Activated CD8-positive, alpha-beta memory T cell treated with anti-CD3 and anti-CD28 coated beads for 1 hour (primary cell): ENCODE measurements at places on chromosomes 16 and 17.

DNA sequence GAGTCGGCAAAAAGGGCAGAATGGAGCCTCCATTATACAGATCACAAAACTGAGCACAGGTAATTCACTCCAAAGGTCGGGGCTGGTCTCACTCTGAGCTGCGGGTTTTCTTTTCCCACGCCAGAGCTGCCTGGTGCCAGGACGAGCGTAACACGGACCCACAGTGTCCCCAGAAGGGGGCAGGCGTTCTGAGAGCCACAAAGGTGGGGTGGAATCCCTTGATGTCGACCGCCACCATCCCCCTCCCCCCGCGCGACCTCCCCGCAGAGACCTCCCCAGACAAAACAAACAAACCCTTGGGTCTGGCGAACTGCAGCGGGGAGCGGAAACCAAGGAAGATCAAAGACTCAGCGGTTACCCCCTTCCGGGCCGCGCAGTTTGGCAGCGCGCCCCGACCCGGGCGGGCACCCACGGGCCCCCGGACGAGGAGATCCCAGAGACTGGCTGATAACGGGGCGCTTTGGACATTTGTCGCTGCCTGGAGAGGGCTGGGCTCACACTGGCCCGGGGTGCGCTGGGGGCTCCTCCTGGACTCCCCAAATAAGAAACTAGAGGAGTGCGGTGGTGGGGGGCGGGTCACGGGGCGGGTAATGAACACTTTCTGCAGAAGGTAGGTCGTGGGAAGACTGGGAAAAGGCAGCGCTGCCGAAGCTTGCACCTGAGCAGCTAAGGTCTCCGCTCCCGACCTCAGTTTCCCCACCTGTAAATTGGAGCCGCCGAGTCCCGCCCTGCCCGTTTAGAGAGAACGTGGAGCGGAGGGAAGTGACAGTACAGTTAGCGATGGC, 664 bp upstream of the NKD1 start:
- peak; percentile 83 for DNase-seq

DNA sequence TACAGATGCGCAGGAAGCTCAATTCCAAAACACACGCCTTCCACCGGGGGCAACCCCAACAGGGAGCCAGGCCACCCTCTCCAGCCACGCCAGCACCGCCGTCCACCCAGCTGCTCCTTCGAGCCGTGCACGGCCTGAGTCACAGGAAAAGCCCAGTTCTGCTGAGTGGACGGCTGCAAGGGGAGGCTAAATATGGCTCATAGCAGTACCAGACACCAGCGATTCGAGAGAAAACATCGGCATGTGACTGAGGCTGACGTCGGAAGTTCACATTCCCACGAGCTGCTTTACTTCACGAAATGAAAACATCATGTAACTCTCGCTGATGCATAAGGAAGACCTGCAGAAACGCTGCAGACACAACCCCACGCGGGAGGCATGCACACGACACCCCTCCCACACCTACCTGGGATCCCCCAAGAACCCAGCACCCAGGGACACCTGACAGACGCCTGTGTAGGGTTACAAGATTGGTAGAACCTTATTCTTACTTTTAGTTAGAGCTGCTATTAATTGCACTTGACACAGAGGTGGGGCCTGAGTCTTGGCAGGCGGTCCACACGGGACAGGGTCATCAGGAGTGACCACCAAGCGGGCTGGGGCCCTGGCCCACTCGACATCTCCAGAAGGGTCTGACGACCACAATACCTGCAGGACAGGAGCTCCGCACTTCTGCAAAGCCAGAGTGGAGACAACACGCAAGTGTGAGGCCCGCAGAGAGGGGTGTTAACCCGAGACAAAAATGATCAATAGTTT, 116.8 kb downstream of the ANKRD11 start:
- no peak for DNase-seq

DNA sequence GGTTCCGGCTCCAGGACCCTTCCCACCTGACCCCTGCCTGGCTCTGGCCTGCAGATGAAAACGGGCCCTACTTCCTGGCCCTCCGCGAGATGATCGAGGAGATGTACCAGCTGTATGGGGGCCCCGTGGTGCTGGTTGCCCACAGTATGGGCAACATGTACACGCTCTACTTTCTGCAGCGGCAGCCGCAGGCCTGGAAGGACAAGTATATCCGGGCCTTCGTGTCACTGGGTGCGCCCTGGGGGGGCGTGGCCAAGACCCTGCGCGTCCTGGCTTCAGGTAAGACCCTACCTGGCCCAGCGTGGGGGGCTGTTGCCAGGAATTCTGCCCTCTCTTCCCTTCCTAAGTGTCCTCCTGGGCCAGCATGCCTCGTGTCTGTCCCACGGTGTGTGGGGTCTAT, 8.6 kb upstream of the SLC7A6 start:
- DNase-seq: no peak

DNA sequence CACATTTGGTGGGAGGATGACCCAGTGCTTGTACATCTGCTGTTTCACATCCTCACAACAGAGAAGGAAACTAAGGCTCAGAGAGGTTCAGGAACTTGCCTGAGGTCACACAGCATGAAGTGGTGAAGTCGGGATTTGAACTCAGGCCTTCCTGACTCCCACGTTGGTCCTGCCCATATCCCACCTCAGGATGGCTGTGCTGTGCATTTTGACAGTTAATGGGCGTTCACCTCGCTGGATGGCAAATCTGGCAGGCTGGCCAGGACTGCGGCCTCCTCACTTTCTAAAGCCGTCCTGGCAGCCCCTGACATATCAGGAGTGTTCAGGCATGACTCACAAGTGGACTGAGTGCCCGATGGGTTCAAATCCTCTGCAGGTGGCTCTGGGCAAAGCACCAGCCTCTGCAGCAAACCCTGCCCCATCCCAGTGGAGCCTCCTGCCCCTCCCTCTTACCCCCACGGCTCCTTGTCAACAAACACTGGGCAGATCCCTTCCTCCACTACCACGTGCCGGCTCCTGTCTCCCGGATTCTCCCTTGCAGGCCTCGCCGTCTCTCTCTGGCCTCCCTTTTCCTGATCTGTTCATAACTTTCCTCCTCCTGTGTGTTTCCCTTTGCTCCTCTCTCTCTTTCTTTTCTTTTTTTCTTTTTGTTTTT, 29.2 kb downstream of the SOCS3 start:
- DNase-seq: no peak

DNA sequence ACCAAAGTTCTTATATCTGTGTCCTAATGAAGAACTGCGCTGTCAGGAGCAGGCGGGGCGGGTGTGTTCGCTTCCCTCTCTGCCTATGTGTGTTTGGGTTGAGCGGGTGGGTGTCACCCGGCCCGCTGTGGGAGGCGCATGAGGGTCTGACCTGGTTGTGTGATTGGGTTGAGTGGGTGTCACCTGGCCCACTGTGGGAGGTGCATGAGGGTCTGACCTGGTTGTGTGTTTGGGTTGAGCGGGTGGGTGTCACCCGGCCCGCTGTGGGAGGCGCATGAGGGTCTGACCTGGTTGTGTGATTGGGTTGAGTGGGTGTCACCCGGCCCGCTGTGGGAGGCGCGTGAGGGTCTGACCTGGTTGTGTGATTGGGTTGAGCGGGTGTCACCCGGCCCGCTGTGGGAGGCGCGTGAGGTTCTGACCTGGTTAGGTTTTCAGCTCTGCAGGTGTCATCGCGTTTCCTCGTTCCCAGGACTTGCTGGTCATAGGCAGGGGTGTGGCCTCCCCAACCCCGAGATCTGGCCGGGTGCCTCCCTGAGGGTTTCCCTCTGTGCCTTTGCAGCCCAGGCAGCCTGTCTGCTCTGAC, 69.6 kb upstream of the ZNF750 start:
- DNase-seq: peak; percentile 46

GRCh38 chr17:13581925-13582324, 19.8 kb downstream of the HS3ST3A1 start:
- no peak for DNase-seq

- no peak for DNase-seq
Measured at GRCh38 chr16:47461598-47462266, 601 bp downstream of the PHKB start.

DNA sequence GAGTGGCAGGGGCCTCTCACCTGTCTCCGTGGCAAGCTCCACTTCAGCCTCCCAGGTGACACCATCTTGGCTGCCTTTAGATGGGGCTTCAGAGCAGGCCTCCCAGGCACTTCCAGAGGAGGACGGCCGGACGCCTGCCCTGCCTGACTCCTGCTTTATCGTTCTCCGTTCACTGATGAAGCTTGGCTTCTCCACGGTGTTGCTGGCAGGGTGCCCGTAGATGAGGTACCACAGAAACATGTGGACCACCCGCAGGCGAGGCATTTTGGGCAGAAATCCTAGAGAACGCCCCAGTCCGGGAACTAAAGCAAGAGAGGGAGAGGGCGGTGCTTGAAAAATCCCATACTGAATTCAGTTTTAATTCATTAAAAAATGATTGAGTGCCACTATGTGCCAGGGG, 54.5 kb downstream of the GTF3C1 start:
- no peak for DNase-seq

- DNase-seq: no peak
Measured at GRCh38 chr16:27242868-27243590, 25.5 kb downstream of the NSMCE1 start.

DNA sequence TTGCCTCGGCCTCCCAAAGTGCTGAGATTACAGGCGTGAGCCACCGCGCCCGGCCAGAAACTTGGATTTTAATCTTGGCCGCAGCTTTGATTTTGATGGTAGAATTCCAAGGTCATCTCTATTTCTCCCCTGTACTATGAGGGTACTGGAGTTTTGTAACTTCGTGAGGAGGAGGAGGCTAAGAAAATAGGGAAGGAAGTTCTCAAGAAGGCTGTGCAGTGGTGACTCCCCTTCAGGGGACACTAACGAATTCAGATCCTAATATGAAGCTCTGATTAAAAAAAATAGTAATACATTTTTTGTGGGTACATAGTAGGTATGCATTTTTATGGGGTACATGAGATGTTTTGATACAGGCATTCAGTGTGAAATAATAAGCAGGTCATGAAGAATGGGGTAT, 55.9 kb downstream of the LDHD start:
- no peak for DNase-seq

DNA sequence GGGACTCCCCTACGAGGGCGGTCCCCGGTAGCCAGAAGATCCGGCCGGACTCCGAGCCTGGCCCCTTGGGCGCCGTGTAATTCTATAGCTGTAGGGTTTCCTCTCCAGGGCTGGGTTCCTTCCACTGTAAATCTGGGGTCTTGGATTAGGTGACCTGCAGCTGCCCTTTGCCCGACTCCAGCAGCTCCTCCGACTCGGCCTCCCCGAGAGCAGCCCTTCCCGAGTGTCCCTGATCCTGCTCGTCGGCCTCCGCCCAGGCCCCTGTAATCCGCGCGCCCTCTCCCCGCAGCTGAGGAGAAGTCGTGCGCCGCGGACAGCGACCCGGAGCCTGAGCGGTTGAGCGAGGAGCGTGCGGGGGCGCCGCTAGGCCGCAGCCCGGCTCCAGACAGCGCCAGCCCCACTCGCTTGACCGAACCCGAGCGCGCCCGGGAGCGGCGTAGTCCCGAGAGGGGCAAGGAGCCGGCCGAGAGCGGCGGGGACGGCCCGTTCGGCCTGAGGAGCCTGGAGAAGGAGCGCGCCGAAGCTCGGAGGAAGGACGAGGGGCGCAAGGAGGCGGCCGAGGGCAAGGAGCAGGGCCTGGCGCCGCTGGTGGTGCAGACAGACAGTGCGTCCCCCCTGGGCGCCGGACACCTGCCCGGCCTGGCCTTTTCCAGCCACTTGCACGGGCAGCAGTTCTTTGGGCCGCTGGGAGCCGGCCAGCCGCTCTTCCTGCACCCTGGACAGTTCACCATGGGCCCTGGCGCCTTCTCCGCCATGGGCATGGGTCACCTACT, 5.5 kb downstream of the TBX2 start:
- DNase-seq: no peak

GRCh38 chr16:17345043-17345442, 125.7 kb downstream of the XYLT1 start:
- no peak for DNase-seq

- DNase-seq: no peak
Measured at GRCh38 chr17:29714146-29714545, 91.4 kb upstream of the CORO6 start.

- no peak for DNase-seq
Measured at GRCh38 chr16:68564382-68564985, 25.4 kb downstream of the ZFP90 start.

DNA sequence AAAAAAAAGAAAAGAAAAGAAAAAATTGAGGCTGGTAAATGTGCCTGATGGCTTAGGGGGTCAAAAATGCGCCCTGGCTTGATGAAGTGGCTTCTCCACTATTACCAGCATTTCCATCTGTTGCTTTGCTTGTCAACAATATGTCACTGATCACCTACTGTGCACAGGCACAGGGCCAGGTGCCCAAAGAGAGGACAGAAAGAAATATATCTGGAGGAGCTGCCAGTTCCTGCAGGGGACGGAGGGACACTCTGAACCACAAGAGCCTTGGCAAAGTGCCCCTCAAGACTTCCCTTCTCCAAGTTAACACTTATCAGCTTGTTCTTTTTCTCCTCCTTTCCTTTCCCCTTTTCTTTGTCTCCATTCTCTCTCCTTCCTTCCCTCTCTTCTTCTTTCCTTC, 34.7 kb downstream of the GINS3 start:
- no peak for DNase-seq

DNA sequence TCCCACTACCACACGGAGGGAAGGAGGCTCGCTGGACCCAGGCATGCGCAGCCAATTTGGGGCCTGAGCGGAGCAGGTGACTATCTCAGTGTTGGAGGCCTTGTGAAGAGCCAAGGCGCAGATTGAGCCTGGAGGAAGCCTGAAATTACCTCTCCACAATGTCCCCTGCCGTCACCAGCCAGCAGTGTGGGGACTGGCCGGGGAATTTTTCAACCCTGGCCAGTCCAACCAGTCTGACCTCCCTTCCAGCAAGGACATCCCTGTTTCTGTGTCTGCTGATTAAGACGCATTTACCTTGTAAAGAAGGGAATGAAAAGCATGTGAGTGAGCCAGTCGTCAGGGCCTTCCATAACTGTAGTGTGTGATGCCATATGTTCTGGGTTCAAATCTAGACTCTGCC, 198.1 kb upstream of the IRX3 start:
- no peak for DNase-seq

DNA sequence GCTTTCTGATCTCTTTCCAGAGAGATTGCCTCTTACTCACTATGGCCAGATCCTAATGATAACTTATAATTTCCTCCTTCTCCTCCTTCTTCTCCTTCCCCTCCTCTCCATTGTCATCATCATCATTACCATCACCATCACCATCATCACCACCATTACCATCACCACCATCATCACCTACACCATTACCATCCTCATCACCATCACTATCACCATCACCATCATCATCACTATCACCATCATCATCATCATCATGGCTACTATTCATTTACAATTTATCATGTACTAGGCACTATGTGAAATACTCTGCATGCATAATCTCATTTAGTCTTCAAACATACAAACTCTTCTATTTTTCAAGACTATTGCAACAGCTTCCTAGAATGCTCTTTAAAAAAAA, 540.9 kb upstream of the C16orf82 start:
- no peak for DNase-seq
